GM12878 (cell line): ENCODE measurements at places on chromosomes 4 and X.

DNA sequence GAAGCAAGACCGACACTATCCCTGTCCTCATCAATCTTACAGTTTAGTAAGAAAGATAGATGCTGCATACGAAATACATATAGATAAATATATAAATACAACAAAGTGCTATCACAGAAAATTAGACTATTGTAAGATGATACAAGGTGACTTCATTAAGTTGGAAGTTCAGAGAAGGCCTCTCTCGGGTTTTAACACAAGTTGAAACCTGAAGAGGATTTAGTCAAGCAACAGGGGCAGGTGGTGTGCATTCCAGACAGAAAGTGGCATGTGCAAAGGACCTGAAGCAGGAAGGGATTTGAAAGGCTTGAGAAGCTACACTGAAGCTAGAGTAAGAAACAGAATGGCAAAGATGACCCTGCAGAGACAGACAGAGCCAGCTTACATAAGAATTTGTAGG is 36.5 kb downstream of the USP46 start:
- no peak for DNase-seq

DNA sequence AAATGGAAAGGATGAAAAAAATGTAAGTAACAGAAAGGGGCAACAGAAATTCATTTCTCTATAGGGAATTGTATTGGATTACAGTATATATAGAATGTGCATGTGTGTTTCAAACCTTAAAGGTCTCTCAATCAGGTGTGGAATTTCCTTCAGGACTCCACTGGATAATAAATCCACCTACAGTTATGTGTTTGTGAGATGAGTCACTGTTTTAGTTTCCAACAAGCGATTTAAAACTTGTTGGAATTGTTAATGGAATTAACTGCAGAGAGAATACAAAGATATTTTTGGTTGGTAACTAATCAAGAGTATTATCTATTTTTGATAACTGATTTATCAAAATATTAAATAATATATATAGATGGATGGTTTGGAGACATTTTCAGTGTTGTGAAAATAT is 32.8 kb downstream of the CEP44 start:
- no peak for DNase-seq

DNA sequence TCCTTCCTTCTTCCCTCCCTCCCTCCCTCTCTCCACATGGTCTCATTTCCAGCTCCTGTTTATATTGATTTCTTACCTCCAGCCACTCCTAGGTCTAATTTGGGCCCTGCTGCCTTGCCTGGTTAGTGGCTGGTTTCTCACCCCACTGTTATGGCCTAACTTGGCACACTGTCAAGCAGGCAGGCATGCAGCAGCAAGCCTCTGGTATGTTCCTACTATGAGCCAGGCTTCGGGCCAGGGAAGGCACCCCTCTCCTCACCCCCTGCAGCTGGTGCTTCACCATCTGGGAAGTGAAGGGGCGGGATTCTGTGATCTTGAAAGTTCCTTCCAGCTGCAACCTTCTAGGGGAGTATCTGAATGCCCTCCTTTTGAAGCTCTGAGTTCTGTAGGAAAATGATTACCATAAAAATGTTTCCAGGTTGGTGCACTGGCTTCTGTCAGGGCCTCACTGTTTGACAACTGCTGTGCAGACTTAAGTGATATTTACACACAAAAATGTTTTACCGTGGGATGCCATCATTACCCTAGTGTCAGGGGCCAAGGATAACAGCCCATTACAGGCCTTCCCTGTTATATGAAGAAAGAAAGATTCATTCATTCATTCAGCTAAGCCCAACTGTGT is 10.1 kb upstream of the VMA21 start:
- no peak for DNase-seq

DNA sequence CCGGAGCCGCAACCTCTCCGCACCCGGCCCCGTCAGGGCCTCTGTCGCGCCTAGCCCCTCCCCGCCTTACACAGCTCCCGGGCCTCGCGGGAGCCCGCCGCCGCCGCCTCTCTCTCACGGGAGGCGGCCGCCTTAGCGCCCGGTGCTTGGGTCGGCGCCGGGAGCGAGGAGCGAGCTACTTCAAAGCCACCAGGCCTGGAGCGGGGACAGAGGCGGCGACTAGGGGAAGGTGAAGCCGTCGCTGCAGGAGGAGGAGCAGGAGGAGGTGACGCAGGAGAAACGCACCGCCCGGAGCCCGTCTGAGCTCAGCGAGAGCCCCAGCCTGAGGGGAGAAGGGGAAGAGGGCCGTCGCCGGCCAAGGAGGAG is 250 bp downstream of the USP9X start:
- DNase-seq: no peak

GRCh38 chrX:22969411-22969810 is 30.3 kb upstream of the DDX53 start:
- DNase-seq: no peak

DNA sequence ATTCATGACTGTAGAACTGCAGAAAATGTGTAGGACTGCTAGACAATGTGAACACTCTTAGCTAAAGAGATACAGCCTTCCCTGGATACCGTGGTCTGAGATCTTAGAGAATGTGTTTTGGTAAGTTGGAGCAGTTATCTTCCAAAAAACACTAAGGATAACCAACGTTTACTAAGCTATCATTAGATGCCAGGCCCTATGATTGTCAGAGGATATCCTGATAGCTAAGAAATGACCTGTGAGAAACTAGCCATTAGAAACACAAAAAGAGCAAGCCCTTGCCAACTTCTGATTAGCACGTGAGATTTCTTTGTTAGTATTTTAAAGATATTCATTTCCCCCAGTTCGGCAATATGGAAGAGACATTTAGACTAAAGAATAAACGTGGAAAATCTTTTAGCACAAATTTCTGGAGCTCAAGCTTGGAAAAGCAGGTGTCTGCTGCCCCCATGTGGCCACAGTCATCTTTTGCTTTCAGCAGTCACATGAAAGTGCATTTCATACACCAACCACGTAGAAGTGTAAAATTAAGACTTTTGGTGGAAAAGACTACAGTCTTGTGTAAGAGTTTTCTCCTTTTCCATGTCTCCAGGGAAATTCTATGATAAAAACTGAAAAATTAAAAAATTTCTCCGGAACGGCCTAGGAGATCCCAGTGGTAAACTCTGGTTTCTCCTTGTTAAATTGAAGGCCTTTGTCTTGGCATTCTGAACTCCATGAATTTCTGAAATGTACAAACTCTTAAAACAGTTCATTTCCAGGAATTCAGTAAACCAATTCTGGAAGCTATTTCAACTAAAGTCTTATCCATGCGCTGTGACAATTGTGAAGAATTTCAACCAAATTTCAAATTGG is 136.4 kb downstream of the ZNF674 start:
- peak; percentile 16 for DNase-seq

GRCh38 chr4:183876268-183876934 is 28.7 kb upstream of the STOX2 start:
- DNase-seq: no peak

DNA sequence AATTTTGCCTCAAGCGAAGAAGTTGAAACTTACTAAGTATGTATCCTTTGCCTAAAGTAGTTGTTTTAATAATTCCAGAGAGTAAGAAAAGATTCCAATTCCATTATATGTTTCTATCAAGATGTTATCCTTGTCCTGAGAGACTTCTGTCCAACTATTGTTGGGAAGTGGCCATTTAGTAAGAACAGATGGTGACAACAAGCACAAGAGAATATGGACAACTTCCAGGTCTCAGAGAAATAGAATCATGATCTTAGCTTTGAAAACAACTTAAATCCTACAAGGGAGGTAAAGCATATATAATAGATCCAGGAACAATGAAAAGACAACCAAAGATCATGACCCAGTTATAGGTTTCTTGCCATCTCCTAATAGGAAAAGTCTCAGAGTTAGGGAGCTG is 486.6 kb upstream of the PCDH10 start:
- no peak for DNase-seq

- no peak for DNase-seq
Measured at GRCh38 chr4:26589705-26590104, 5.8 kb downstream of the TBC1D19 start.

DNA sequence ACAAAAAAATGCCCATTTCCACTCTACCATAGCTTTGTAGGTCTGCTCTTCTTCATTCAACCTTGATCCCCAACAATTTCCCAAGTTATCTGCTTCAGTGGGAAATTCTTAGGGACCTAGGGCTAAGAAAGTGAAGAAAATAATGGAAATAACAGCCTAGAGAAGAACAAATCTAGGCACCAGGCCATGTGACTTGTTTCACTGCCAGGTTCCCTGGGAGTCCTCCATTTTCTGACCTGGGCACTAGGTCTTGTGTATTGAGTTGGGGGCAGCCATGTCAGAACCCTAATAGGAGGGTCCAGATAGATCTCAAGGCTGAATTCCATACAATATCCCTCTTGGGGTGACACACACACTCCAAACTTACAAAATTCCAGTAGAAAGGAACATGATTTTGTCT is 194.6 kb upstream of the STK26 start:
- no peak for DNase-seq

GRCh38 chrX:129111081-129111798 is 412.1 kb downstream of the SMARCA1 start:
- DNase-seq: no peak

DNA sequence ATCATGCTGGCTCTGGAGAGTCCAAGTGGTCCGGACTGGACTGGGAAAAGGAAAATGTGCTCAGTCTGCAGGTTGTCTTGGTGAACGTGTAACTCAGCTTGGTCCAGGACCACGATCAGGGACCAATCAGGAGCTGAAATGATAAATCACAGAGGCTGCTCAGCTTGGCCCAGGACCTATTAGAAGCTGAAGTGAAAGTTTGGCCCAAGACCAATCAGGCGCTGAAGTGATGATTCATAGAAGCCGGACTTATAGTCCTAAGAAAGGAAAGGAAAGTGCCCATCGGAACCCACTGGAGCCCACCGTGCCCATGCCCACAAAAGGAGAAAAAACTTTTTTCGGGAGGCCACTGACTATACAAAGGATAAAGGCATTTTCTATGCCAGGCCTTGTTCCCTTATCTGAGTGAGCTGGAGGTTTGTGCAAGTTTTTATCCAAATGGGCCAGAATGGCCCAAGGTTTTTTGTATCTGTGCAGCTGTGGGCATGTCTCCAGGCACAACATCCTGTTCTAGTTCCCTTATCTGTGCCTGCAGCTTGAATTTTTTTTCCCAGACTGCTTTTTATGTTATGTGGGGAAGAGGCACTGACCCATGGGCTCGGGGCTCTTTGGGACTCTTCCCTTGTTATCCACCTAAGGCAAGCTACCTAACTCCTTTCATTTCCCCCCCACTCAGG is 194.4 kb downstream of the FAM133A start:
- DNase-seq: no peak

GRCh38 chr4:187109636-187110035 is 386.0 kb upstream of the FAT1 start:
- DNase-seq: no peak

DNA sequence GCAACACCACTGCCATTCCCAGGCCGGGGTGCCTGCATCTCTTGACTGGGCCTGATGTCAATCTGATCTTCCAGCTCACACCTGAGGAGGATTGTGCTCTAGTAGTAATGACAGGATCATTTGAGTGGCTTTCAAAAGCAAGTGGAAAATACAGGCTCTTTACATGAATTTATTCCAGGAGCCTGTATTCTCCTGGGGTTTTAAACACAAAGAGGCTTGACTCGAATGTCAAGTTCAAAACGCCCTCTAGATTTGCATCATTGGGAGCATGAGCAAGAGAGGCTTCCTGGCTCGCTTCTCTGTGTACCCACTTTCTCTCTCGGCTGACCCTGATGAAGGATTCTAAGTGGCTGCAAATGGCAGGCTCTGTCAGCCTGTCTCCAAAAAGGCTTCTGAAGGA is 199.5 kb upstream of the PUDP start:
- DNase-seq: no peak

DNA sequence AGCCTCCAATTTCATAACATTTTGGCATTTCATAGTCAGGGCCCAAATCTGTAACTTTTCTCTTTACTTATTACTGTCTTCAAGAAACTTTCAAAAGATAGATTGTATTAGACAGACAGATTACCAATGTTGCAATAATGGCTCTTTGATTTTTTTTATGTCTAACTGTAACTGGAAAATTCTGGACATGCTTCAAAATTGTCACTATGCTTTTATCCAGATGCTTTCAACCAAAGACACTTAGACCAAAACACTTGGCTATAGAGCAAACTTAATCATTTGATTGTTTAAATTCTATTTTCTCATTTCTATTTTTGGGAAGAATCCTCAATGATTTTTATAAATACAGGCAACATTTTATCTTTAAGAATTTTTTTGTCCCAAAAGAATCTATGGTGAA is 10.4 kb downstream of the ZXDA start:
- DNase-seq: no peak

DNA sequence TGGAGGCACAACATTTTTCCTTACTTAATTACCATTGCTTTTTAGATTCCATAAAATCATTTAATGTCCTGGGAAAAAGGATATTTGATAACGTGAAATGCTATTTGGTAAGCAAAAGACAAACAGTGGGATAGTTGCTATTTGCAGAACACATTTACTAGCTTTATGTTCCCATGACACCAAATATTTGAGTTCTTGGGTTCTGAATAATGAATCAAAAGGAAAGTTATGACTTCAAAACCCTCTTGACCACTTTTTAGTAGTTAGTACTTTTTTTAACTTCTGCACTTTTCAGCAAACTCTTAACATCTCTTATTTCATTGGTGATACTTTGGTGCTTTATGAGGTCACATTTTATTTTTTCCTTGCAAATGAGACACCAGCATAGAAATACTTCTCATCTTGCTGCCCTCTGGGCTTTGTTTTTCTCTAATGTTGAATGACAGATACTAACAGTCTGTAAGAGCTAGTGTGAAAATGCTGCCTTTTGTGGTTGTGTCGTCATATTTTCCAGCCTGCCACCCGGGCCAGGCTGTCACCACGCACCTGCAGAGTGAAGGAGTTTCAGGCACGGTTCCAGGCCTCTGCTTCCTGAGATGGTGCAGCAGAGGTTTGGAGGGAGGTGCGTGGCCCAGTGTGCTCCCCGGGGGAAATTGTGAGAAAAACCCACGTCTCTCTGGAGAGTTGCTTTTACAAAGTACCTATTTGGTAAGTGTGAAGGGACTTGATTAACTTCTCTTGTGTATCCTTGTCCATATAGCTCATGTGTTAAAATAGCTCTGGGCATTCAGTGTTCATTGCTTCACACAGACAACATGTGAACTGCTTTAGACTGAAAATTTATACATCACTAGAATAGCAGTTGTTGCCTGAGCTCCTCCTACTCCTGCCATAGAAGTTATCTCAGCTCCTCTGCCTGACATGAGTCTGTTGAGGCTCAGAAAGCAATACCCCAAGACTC is 34.7 kb downstream of the MSL3 start:
- DNase-seq: peak; percentile 86

- no peak for DNase-seq
Measured at GRCh38 chrX:93594780-93595179, 78.6 kb downstream of the NAP1L3 start.

DNA sequence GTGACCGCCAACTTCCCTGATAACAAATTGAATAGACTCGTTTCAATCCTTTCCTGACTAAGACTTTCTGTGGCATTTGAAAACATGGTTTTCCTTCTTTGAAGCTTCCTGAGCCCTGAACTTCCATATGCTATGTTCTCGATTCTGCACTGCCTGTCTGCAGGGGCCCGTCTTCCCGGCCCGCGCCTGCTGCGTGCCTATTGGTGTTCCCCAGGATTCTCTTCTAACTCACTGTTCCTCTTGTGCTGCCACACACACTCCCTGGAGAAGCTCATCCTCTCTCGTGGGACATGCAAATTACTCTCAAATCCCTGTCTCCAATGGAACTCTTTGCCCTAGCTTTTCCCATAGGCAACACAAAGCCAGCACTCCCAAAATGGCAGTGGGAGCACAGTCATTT is 262.9 kb upstream of the GATB start:
- DNase-seq: no peak

GRCh38 chr4:28357990-28358389 is 1497.3 kb downstream of the STIM2 start:
- no peak for DNase-seq
